ENCODE measurements at places on chromosomes 2 and 18.

- no peak for DNase-seq
Measured at GRCh38 chr2:217671871-217672270, 330.9 kb downstream of the TNS1 start.

- no peak for DNase-seq
Measured at GRCh38 chr2:171124541-171124940, 36.2 kb downstream of the TLK1 start.

GRCh38 chr18:79947054-79947755 is 4.2 kb downstream of the SLC66A2 start:
- no peak for DNase-seq

- no peak for DNase-seq
Measured at GRCh38 chr18:48029296-48029986, 99.0 kb upstream of the SMAD2 start.

- DNase-seq: no peak
Measured at GRCh38 chr2:160308476-160308875, 108.4 kb upstream of the ITGB6 start.

- DNase-seq: no peak
Measured at GRCh38 chr2:222611684-222612083, 44.2 kb downstream of the FARSB start.

GRCh38 chr2:26462511-26463243 is 15.2 kb downstream of the OTOF start:
- DNase-seq: no peak

DNA sequence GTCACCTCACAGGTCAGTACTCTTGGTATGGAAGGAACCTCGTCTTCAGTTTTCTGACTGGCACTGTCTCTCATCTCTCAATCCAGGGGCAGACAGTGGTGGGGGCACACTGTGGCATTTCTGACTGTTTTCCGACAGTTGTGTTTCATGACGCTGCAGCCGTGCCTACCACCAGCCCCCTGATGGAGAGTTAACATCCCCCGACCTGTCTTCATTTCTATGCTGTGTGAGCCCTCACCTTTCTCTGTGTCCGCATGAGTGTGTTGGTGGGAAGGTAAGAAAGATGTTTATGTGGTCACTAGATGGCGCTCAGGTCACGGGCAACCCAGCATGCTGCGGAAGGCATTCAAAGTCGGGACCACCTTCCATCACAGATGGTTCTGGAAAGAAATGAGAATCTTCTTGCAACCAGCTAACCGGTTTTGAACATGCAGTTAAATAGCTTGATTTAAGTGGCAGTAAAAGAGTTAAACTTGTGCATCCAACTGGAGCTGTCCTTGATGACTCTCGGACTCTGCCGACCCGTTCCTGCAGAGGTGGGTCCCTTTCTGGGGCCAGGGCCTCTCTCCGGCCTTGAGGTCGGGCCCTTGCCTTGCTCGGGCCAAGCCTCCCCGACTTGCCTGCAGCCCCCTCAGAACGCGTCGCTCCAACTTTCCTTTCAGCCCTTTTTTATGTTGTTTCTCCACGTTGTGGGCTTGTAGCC is 92.4 kb downstream of the DYSF start:
- DNase-seq: peak; percentile 21

DNA sequence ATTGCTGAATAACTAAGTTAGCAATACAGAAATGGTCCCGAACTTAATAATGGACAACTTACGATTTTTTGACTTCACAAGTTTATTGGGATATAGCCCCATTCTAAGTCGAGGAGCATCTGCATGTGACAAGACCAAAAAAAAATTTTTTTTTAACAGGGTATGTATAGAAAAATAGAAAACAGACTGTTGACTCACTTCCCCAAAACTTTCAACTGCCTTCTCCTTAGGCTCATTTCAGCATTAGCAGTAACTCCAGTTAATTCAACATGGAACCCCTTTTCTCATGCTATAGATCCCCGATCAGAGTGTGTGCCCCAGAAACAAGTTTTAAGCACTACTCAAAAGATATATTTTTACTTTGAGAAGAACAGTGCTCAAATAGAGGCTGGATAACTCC is 5.4 kb downstream of the CD302 start:
- no peak for DNase-seq

DNA sequence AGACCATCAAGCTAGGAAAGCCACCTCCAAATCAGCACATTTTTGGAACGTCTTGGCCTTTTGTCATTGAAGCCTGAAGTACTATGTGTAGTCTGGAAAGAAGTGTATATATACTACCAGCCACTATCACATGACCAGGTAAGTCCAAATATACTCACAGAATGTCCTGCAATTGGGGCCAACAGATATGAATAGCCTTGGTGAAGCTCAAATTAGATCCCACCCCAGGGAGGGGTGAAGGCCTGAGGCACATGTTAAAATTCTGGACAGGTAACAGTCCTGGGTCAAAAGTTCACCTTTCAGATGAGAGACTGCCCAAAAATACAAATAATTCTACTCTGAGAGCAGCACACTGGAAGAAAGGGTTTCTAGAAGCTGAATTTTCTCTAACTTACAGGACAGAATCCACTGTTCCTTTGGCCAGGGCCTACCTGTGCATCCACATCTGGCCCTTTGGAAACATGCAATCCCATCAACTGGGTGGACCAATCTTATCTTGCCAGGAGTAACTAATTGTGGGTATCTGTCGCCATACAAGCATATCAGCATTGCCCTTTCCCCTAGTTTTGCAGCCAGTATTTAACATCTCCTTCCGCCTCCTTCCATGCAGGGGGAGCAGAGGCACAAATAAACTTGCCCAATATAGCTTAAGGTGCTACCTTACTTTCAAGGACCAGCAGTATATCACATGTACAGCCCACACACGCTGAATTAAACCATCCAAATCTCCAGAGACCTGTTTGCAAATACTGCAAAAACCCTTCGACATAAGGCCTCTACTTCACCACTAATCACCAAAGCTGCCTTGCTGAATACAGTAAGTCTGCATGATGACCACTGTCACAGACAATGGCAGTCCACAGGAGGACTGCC is 67.8 kb downstream of the EIF5B start:
- no peak for DNase-seq

DNA sequence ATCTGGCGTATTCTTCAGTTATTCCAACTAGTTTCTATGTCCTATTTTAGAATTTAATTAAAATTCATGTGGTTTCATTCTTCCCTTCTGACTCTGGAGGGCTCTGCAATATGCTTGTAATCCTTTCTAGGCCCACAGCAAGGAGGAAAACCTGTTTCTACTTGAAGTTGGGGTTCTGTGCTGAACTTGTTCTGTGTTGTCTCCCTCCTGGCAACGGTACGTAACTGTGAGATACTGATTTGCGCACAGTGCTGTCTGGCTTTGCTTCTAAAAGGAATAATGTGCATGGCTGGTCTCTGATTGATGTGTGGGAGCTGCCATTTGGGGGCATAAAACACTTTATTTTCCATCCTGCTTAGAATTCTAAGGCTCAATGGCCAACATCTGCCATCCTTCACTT is 81.7 kb downstream of the NABP1 start:
- DNase-seq: no peak

- no peak for DNase-seq
Measured at GRCh38 chr2:216775043-216775453, 79.7 kb upstream of the IGFBP5 start.

GRCh38 chr2:102063941-102064678 is 72.3 kb downstream of the IL1R2 start:
- peak; percentile 82 for DNase-seq

GRCh38 chr18:48453330-48454066 is 44.3 kb upstream of the ZBTB7C start:
- DNase-seq: no peak

DNA sequence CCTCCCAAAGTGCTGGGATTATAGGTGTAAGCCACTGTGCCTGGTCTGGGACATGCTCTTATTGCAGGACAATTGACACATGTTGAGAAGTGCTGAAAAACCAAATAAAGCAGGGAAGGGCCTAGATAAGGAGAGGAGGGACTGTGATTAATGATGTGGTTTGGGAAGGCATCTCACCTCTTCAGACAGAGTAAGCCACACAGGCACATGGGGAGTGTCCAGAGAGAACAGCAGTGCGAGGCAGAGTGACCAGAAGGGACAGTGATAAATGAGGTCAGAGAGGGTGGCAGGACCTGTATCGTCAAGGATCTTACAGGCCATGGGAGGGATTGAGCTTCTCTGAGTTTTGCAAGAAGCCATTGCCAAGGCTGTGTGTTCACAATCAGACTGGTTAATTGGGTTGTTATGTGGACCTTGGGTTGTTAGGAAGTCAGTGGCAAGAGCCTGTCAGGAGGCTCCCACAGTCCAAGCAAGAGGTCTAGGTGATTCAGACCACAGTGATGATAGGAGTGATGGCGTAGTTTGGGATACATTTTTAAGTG is 58.5 kb downstream of the EIF5B start:
- DNase-seq: no peak

DNA sequence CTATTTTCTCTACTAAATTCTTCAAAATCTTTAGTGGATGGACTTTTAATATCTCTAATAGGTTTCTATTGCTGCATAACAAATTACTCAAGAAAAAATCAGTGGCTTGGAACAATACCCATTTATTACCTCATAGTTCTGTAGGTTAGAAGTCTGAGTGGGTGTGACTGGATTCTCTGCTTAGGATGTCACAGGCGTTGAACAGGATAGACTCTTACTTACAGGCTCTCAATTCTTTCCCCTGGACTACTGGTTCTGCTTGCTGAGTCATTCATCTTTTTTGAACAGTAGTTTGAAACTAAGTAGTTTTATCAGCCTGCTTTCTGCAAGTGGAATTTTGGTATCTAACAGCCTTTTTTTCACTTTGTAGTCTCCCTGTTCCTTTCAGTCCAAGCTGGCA is 265.4 kb downstream of the ZNF385B start:
- no peak for DNase-seq

DNA sequence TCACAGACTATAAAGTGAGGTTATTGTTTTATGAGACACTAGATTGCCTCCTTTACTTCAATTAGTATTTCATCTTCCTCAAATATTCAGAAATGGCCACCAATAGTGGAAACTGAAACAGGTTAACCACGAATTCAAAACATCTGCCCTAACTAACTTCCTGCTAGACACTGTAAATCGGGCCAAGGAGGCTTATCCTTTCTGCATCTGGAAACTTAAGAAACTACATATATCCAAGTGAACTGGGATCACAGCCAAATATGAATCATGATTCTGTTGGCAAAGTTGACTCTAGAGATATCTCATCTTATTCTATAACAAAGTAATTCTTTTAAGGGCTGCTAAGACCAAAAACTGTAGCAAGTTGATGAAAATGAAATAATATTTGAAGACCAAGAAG is 136.6 kb upstream of the ZC3H15 start:
- peak; percentile 73 for DNase-seq

DNA sequence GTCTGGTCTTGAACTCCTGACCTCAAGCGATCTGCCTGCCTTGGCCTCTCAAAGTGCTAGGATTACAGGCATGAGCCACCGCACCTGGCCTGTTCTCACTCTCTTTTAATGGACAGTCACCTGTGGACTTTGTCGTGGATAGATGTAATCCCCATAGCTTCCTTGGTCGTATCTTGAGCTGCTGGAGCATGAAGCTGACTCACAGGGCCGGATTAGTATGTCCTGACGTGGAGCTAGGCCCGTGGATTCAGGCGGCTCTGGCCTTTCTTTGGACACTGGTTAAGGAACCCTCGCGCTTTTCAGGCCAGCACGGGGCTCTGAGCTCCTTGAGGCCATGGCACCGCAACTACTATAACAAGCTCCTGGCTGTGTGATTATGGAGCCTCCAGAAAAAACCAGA is 27.5 kb upstream of the GBX2 start:
- no peak for DNase-seq

- DNase-seq: no peak
Measured at GRCh38 chr2:233471291-233472035, 95.1 kb downstream of the USP40 start.

DNA sequence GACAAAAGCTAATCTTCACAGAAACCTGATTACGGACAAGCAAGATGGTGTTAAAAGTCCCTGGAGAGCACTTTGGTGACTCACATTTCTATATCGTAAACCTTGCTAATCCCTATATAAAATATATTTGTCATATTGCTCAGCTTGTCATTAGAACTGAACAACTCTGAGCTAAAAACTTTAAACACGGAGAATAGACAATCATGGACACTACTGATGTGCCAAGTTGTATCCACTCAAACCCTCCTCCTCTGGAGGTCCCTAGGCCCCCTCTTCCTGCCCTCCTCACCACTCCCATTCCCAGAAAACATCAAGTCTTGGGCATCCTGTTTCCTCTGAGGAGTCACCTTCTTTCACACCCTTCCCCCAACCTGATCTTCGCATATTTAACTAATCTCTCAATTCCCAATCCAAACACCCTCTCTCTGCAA is 138.7 kb upstream of the PID1 start:
- no peak for DNase-seq
